ENCODE measurements at places on chromosomes 2 and 18.

DNA sequence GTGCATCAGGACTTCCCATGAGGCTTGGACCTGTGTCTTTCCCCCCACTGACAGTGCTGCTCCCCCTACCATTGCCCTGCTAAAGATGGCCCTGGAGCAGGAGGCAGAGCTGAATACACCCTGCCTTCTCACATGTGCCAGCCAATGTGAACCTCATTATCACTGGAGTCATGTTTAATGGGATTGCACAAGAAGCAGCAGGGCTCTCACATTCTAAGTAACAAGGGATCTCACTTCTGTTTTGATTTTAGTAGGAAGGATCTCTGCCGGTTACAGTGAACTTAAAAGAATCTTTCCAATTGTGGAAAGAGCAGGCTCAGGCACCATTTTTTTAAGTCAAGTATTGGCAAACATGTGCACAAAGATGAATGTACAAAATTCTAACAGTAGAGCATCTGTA lies 322.1 kb upstream of the MEX3C start:
- DNase-seq = no peak

DNA sequence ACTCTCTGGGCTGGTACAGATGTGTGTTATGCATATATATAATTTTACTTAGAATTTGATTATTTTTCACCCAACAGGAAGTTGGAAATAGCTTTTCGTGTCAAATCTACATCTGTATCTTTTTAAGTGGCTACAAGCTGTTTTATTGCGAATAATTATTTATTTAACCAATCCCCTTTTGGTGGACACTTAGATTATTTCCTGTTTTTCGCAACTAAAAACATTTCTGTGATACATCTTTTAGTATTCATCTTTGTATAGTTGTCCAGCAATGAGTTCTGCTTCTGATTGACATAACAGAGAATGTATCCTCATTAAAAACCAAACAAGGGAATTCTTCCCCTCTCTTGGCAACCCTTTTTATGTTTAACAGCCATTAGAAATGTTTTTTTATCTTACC lies 16.6 kb downstream of the SEC11C start:
- no peak for DNase-seq

DNA sequence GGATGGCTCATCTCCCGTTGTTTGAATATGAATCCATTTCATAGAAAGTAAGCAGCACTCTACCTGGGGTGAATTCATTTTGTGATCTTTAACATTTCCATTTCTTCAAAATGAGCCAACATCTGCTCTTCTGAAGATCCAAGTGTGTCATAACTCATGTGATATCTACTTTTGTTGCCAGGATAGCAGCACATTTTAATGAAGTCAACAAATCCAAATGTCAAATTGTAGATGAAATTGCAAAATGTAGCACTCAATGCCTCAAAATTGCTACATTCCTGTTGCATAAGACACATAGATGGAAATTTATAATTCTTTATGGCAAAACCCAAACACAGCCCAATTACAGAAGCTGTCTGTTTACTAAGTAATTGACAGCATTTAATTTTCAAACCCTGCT lies 360.7 kb downstream of the TMX3 start:
- DNase-seq = no peak

DNA sequence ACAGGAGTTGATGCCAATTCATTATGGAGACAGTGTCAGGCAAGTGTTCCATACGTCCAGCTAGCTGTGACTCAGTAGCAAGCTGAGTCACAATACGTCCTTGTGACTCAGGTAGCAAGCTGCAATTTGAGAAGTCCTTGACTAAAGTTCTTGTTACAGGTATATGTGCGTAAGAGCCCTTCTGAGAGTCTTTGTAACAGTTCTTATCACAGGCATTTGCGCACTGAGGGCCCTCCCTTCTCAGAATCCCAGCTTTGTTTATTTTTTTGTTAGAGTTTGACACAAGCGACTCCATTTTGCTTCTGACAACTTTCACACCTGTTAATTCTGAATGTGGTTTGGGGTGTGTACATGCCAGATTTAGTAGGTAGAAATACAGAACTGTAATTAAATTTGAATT lies 20.1 kb upstream of the ACMSD start:
- no peak for DNase-seq

DNA sequence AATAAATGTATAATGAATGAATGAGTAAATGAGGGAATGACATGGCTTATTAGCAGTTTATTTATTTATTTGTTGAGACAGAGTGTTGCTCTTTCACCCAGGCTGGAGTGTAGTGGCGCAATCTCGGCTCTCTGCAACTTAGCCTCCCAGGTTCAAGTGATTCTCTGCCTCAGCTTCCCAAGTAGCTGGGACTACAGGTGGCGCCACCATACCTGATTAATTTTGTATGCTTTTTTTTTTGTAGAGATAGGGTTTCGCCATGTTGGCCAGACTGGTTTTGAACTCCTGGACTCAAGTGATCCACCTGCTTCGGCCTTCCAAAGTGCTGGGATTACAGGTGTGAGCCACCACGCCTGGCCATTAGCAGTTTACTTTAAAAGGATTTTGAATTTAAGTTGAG lies 100.3 kb upstream of the CAVIN2 start:
- DNase-seq = no peak

GRCh38 chr2:58757971-58758370 lies 516.8 kb upstream of the FANCL start:
- DNase-seq = no peak

DNA sequence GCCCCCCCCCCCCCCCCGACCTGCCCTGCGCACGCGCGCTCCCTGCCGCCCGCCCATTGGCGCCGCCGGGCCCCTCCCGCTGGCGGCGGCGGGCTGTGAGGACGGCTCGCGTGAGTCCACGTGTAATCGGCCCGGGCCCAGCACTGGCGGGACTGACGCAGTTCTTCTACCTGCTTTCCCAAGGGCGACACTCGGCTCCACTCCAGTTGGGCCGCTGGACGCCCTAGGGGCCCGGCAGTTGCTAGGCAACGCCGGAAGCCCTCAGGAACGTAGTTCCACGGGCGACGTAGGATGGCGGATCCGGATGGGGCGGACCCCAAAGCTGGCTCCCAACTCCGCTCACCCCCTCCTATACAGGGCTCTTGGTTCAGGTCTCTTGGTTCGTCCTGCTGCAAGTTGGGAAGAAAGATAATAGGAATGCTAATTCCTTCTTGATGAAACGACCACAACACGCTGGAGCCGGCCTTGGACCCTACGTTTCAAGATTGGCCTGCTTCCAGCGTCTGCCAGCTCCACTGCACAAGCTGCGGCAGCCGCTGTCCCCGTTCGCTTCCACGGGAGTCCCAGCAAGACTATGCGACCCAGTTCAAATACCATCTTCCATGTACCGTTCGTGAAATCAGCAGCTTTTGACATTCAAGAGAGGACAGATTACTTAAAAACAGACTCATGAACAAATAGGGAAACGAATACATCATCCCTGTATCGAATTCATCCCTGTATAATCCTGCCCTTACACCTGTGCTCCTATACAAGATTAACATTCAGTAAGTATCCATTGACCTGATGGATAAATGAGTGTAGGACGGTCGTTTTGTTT lies 415 bp upstream of the MCFD2 start:
- DNase-seq = peak; percentile 63

DNA sequence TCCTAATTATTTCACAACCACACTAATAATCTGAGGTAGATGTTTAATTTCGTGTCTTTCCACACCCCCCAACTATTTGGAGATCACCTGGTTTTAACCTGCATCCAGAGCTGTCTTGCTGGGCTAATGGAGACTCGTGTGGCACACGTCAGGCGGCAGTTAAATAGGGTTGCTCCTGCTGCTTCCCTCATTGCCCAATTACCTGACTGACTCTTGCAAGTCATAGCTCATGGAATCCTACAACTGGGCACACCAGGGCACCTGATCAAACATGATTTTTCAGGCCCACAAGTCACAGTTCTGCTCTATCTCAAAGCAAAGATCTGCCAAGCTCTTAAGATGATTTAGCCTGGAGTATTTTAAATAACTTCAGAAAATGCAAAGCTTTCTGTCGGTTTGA lies 1430.4 kb upstream of the ACVR2A start:
- DNase-seq = no peak

GRCh38 chr2:158512323-158512722 lies 55.6 kb downstream of the PKP4 start:
- DNase-seq = no peak

DNA sequence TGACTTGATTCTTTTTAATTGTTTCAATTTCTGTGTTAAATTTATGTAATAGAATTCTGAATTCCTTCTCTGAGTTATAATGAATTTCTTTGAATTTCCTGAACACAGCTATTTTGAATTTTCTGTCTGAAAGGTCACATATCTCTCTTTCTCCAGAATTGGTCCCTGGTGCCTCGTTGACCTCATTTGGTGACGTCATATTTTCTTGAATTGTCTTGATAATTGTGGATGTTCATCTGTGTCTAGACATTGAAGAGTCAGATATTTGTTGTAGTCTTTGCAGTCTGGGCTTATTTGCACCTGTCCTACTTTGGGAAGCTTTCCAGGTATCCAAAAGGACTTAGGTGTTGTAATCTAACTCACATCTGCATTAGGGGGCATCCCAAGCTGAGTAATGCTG lies 111.4 kb upstream of the LRRTM4 start:
- DNase-seq = no peak

- DNase-seq = no peak
Observed at GRCh38 chr2:240896871-240897692, 1.1 kb upstream of the MAB21L4 start.

- no peak for DNase-seq
Observed at GRCh38 chr2:42840760-42841159, 48.4 kb upstream of the HAAO start.

GRCh38 chr18:46335534-46336101 lies 231.4 kb downstream of the HAUS1 start:
- no peak for DNase-seq

DNA sequence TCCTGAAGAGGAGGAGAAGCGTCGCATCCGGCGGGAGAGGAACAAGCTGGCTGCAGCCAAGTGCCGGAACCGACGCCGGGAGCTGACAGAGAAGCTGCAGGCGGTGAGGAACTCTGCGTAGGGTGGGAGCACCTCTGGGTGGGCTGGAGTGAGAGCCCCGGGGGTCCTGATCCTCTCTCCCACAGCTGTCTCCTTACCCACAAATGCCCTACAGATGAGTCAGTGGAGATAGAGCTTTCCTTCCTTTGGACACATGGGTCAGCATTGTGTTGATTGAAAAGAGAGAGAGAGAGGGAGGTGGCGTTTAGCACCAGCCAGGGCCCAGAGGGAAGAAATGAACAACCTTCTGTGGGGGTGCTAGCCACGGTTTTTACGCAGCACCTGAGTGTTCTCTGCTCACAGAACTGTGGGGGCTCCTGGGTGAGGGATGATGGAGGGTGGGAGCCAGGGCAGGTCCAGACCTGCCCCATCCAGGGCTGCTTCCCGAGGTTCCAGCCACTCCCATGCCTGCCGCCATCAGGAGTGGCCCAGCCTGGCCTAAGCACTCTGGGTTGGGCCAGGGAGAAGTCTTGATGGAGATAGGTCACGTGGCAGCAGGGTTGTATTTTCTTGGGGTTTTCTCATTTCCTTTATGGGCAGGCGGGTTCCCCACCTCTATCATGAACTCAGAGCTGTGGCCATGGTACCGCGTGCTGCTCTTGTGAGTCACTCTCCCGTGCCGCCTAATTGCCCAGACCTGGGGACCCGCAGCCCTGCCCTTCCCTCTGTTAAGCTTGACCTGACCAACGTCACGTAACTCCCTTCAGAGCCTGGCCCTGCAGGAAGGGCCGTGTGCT lies 16.3 kb downstream of the FOSL2 start:
- DNase-seq = peak; percentile 73

GRCh38 chr2:217316743-217317142 lies 456.9 kb upstream of the TNP1 start:
- DNase-seq = no peak

DNA sequence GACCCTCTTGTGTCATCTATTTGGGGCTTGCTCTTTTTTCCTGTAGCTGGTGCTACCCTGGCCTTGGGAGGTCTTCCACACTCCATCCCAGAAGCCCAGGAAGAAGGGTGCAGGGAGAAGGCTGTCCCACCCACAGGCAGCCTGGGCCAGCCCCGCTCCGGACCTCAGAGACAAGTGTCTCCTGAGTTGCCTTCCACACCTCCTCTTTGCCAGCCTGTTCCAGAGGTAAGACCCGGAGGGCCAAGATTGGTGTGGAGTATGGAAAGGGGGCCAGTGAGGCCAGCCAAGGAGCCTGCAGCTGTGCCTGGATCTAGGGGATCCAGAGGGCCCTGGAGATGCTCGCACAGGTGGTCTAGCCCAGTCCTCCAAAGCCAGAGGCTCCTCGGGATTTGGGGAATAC lies 40.5 kb downstream of the ST8SIA5 start:
- no peak for DNase-seq

GRCh38 chr18:36828157-36828629 lies 609 bp downstream of the TPGS2 start:
- DNase-seq = no peak

DNA sequence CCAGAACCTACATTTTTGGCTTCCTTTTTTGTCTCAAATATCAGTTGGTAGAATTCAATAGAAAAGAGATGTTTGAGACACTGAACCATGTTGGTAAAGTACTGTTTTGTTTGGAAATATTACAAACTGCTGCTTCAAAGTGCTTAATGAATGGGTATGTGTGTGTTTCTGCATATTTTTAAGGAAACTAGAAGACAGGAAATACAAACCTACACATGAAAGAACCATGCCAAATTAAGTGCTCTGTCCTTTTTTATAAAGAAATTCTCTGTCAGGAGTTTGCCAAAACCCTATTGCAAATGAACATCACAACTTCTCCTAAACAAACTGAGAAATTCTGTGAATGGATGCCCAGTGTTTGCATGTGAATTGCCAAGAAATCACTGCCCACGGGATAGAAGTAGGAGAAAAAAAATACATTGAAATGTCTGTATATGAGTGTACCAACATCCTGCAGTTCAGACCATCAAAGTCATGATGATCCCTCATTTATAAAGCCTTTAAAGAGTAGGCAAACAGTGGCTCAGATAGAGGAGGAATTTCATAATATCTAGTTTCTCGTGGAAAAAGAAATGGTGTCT lies 69.6 kb upstream of the RND3 start:
- no peak for DNase-seq

DNA sequence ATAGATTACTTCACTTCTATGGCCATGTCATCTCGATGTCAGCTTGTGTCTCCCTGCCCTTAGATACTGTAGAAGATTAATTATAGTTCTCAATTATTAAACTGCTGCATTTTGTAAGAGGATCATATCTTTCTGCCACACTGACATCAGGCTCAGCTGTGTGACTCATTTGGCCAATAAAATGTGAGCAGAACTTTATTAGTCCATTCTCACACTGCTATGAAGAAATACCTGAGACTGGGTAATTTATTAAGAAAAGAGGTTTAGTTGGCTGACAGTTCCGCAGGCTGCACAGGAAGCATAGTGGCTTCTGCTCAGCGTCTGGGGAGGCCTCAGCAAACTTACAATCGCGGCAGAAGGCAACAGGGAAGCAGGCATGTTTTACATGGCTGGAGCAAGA lies 290.4 kb downstream of the RAD51AP2 start:
- no peak for DNase-seq

- DNase-seq = no peak
Observed at GRCh38 chr2:218255446-218255845, 5.4 kb upstream of the GPBAR1 start.

DNA sequence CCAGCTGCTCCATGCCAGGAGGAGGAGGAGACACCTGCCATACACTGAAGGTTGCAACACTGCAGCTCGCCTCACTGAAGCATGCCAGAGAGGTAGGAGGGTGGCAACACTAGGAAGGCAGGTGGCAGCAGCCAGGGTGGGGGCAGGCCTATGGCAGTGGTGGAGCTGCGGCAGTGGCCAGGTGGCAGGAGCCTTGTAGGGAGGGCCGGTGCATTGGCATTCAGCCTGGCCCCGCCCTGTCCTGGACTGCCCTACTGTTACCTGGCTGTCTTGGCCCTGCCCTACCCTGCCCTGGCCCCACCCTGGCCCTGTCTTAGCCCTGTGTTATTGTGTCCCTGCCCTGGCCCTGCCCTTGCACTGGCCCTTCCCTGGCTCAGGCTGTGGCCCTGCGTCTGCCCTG lies 7.4 kb upstream of the ANKRD62 start:
- no peak for DNase-seq
